ENCODE measurements at places on chromosomes 12 and 14. TPM values are rescaled to one million over a fixed set of nuclear protein-coding genes. Genes with fewer than 3 reads are reported as not detected.

NFATC4 gene
- 14.6 TPM for total RNA-seq

DNA sequence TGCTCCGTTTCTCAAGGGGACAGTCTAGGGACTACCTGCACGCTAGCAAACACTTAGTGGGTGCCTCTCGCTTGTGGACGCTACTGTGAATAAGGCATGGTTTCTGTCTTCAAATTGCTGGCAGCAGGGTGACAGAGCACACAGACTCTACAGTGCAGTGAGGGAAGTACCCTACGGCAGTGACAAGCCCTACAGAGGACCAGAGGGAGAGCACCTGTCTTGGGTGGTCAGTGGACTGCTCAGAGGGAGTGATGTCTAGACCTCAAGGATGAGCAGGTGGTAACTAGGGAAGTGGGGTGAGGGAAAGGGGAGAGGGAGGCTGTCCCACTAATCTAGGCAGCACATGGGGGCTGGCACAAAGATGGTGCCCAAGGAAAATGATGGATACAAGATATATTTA lies 160.5 kb downstream of the RBM19 start:
- DNase-seq: no peak

CCDC38 gene
- 0.39 TPM for total RNA-seq

GRCh38 chr12:2185751-2186341 lies 133.1 kb downstream of the CACNA1C start:
- DNase-seq: no peak

TGM1 gene
- not detected for total RNA-seq

DNA sequence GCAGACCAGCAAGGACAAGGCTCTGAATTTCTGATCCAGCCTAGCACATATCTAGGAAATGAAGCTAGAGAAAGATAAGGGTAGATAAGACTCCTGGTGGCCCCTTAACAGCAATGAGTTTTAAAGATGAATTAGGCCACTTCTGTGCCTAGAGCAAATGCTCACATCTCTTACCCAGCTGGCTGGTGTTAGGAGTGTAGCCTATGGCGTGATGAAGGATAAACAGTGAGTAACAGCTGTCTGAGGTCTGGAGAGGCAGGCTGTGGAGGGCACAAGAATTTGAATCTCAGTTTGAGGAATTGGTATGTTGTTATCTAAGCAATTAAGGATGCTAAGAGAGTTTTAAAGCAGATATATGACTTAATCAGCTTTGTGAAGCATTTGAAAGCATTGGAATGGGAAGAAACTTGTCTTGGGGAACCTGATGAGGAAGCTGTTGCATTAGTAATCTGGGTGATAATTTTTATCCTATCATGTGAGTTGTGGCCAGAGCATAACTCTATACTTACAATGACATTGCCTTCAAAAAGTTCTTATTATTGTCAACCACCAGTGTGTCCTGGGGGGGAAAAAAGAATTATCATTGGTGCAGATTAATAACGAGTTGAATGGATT lies 161.8 kb downstream of the SRGAP1 start:
- DNase-seq: peak; percentile 64

OR4N5 gene
- not detected for total RNA-seq

DNA sequence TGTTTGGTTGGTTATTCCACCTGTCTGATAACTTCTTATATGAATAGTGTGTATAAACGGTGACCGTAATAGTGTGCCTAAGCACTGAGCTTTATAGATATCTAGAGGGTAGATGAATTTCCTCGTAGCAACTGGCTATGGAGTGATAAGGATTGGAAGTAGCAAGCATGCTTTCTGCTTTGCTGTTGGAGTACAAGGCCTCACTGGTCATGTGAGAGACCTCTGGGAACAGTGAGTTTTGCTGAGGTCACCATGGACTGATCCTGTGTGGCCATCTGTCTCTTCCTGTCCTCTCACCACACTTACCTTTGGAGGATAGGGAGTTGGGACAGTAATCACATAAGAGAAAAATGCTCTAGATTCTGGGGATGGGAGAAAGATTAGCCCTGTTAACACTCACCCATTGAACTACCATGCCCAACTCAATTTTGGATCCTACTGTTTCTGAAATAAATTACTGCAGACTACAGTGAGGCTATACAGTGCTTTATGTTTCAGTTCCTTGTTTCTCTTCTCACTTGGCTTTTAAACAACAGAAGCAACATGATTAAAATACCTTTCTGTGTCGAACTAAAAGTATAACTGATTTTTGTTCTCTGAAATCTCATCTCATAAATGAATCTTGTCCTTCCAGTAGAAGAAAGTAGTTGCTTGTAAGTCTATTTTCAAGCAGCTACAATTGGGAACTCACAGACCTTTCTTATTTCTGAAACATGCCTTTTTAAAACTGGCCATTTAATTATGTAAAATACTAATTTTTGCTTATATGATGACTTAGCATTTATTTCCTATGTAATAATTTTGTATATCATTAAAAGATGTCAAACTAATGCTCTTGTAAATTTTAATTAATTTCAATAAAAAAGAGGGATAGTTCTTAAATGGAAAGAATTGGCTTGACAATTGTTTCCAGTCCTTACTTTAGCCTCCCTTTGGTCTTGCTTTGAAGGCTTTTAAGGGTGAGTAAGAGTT lies 8.3 kb downstream of the TMX1 start:
- DNase-seq: no peak

- no peak for DNase-seq
Measured at GRCh38 chr14:103099081-103099732, 4.7 kb downstream of the EXOC3L4 start.

PLD4 gene
- total RNA-seq: not detected

WNT1 gene
- total RNA-seq: not detected

All from SJSA1 (cell line).